Esophagus squamous epithelium (tissue), 5 donors: ENCODE measurements at places on chromosomes 3 and 15. TPM values are rescaled to one million over a fixed set of nuclear protein-coding genes. Genes with fewer than 3 reads are reported as not detected.

GRCh38 chr3:170867143-170867937, 2.7 kb downstream of the RPL22L1 start:
- DNase-seq = no peak

DNA sequence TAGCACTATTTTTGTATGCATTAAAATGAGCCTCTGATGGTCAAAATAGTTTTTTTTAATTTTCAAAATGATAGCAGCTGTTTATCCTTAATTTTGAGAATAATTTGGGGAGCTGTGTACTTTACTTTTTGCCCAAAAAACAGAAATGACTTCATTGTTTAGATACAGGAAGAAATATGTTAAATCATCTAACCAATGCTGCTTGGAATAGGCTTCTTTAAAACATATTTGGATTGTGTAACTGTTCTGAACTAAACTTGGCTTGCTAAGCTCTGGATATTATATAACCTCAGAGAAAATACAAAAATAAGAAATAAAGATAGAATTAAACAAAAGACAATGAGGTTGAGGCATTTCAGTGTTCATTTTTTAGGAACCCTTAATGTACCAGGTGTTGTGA, 119.3 kb downstream of the SERPINI1 start:
- no peak for DNase-seq

FBXO45 gene
- 15.4 TPM for total RNA-seq

- no peak for DNase-seq
Measured at GRCh38 chr3:136055491-136055890, 90.0 kb downstream of the PPP2R3A start.

PSTPIP1 gene
- 9.9 TPM for total RNA-seq

DNA sequence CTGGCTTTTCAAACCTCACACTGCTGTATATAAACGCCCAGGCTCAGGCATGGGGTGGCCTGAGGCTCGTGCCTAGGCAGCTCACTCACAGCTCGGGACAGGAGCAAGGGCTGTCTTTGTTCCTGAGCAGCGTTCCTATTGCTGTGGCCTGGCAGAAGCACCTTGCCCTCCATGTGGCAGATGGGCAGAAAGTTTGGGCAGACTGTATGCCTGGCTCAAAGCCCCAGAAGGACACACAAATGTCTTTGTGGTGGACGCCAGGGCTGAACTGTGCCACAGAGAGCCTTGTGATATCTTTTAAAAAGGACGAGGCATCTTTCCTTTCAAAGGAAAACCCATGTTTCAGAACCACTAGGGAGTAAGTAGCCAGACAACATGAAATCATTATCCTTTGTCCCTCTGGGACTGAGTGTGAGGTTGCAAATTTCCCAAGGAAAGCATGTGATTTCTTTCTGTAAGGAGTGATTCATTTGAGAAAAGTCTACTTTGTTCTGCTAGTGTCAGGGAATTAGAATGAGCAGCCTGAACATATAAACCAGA, 29.3 kb upstream of the UBE2E1 start:
- DNase-seq = no peak

- DNase-seq = no peak
Measured at GRCh38 chr15:95468820-95469219, 861.7 kb upstream of the NR2F2 start.

DNA sequence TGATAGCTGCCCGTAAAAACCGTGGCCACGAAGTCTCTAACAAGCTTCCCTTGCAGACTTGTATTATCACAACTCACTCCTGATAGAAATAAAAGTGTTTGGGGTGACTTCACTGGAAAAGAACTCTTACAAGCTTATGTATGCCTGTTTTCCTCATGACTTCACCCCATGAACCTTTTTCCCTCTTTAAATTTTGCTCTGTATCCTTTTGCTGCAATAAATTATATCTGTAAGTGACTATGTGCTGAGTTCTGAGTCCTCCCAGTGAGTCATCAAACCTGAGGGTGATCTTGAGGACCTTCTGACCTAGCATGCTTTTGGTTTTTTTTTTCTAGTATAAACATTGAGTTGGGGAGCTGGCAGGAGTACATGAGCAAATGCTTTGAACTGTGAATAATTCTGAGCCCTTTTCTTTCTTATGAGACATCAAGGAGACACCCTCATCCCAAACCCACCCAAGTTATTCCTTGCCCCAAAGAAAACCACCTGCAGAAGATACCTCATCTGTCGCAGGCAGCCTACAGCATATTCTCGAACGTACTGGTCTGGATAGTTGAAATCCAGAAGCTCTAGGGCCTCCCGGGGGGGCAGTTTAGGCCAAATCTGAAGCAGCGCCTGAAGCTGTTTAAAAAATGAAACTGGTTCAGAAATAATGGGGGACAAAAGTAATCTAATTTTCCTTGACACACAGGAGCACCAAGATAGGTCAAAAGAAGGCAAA, 85.9 kb downstream of the FAIM start:
- DNase-seq = no peak

- no peak for DNase-seq
Measured at GRCh38 chr3:72627271-72627670, 221.0 kb downstream of the SHQ1 start.

TMEM212 gene
- total RNA-seq = not detected
